DMS153 (cell line): ENCODE measurements at places on chromosomes 12 and 14.

DNA sequence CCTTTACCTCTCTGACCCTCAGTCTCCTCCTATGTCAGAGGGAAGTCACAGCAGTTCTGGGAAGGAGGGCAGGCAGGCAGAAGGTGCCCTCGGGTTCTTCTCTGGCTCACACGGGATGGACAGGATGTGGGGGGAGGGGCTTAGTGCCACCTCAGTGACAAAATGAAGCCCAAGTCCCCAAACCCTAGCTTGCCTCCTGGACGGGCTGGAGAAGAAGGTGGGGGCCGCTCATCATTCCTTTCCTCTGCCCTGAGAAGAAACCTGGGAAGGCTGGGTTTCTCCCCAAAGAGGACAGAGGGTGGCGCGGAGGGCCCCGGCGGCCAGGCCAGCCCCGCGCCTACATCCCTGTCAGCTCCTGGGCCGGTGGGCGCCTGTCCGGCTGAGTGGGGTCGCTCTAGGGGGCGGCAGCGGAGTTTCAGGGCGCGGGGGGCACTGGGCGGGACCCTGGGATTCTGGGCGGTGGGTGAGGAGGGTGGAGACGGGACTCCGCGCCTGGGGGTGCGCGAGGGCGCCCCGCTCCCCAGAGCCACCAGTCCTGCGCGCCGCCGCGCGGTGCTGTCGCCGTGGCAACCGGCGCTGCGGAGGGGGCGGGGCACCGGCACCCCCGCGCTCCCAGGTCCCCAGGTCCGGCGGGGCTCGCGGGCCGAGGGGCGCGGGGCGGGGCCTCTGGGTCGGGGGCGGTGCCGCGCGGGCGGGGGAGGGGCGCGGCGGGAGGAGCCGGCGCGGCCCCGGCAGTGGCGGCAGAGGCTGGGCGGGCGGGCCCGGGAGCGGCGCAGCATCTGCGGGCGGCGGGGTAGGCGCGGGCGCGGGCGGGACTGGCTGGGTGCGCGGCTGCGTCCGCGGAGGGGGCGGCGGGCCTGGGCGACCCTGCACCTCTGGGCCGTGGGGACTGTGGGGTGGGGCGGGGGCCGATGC lies at the start of gene TMEM121:
Gene TMEM121, plus strand, starts transcription at position 723 of the 915 bp plus-strand sequence. CDS start 2,252 bp downstream, outside the sequence.
- no peak for DNase-seq

DNA sequence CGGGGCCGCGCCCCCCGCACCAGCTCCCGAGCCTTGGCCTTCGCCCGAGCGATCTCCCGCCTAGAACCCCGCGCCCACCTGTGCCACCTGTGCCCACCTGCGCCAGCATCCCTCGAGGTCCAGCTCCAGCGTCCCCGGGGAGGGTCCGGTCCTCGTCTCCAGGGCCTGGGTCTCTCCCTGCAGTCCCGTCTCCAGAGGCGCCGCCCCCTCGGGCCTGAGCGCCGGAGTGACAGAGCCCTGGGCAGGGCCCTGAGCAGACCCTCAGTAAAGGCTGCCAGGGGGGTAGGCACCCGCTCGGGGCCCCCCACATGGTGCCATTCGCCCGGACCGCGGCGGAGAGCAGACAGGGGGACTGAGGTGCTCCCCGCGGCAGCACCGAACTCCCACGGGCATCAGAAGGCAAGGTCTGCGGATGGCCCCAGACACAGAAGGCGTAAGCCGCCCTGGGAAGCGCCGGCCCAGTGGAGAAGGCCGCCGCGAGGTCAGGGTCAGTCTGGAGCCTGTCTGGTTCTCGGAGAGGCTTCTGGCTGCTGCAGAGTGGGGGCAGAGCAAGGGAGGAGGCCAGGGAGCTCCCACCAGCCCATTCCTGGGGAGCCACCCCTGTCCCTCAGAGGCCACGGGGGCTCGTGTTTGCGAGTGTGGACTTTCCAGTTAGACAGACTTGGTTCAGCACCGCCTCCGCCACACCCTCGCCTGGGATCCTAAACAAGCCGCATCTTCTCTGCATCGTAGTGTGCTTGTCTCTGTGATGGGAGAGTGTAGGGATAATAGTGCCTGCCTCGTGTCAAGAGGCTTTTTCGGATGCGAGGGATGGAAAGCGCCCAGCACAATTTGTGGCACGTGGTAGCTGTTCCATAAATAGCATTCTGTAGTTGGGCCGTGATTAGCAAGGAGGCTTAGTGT lies 1.1 kb upstream of the PPP1R13B start:
- no peak for DNase-seq

GRCh38 chr12:71128191-71128788 lies 29.5 kb downstream of the TSPAN8 start:
- no peak for DNase-seq

GRCh38 chr12:573232-573631 lies 90.0 kb downstream of the NINJ2 start:
- DNase-seq, result no peak
